Stimulated activated naive CD8-positive, alpha-beta T cell treated with anti-CD3 and anti-CD28 coated beads, Interleukin-15, amount 100 ng/mL, for 72 hours (primary cell): ENCODE measurements at places on chromosomes 1 and 21.

DNA sequence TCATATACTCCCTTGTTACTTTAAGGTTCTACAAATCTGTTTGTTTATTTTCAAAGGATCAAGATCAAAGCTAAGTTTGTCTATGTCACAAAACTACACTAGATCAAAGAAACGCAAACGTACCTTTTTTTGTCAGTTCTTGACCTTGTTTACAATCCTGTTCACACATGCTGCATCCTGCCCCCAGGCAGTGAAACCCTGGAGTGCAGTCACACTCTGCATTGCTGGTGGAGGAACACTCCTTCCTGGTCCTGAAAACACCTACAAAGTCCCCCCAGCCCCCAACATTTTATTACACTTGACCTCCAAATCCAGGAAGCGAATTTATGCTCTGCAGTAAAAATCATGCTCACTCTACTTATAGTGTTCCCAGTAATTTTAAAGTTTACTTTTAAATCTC lies 2.6 kb downstream of the TNFRSF9 start:
- DNase-seq, result no peak

DNA sequence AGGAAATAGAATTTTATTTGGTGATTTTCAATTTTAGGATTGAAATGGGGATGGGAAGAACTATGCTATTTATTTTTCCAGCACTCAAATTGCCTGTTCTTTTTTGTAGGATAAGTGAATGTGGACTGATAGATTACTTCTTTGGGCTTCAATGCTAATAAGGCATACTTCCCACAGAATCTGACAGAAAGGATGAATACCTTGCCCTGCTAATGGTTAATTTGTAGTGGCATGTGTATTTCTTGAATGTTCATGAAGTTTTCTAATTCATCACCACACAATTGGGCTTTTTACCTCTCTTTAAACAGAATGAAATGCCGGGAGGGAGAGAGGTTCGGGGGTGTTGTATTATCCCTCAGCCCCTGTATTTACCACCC lies 369.1 kb upstream of the ADGRL2 start:
- no peak for DNase-seq

DNA sequence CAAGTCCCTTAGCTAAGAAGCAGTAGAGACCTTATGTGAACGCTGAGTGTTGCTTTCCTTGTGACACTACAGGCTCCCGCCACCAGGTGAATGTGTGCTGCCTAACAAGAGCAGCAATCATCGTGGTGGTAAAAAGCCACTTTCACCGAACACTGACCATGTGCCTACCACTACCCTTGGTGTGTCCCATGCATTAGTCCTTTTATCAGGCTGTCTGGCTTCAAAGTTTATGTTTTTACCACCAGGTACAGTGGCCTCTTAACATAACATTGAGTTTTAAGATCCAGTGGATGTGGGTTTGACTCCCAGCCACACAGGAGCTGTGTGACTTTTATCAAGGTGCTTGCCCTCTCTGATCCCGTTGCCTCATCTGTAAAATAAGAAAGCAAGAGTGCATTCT lies 1.7 kb downstream of the C1QB start:
- DNase-seq, result no peak

DNA sequence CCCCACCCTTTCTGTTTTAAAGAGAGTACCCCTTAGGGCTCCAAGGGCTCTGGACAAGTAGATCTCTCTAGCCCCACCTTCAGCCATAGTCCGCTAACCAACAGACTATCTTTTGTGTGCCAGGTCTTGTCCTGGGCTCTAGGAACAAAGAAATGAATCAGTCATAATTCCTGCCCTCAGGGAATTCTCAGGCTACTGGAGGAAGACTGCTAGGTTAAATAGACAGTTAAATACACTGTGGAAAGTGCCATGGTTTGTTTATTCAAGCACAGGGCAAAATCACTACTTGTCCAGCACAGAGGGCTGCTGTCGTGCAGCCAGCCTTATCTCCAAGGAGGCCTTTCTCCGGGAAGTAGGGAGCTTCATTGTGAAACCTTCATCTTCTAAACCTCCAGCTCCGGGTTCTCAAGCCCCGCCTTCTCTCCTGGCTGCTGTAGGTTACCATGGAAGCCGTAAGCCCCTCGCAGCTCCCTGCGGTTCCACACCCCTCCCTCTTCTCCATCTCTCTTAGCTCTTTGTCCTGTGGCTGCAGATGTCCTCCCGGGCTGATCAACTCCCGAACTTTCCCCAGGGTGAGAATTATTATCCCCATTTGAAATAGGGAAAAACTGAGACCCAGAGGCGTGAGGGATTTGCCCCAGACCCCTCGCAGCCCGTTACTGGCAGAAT lies 29.8 kb downstream of the SHISAL2A start:
- DNase-seq, result no peak
